Upper lobe of right lung (tissue), 1 donor: ENCODE measurements at places on chromosomes 4 and X.

GRCh38 chr4:31134720-31135119 is 414.6 kb downstream of the PCDH7 start:
- no peak for DNase-seq

- no peak for DNase-seq
These were observed 25.0 kb upstream of the UBA6 start for GRCh38 chr4:67725981-67726380.

DNA sequence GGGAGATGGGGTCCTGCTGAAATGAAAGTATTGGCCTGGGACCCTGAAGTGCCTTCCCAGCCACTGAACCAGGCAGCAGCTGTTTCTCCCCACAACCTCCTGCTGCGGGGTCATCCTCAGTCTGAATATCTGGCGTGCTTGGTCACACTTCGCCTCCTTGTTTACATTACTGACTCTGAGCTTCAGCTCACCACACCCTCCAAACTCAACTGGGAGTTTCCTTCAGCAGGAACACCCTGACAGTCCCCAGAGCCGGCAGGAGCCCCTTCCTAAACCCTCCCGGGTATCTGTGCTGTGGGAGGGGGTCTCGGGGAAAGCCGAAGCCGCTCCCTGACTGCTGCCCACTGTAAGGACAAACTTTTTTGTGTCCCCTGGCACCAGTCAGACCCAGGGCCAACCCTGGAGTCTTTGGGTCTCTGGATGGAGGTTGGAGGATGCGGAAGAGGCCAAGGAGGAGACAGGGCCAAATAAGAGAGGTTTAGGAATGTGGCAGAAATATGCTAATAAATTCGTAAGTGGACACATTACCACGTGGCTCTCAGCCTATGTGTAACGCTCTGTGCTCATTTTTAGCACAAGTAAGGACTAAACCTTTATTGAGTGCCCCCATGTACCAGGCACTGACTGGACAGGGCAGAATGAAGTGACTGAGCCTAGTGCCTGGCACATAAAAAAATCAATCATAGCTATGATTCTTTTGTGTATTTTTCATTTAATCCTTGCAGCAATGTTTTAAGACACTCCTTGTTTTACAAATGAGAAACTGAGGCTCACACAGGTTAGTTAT is 20.7 kb downstream of the FHDC1 start:
- DNase-seq = no peak

DNA sequence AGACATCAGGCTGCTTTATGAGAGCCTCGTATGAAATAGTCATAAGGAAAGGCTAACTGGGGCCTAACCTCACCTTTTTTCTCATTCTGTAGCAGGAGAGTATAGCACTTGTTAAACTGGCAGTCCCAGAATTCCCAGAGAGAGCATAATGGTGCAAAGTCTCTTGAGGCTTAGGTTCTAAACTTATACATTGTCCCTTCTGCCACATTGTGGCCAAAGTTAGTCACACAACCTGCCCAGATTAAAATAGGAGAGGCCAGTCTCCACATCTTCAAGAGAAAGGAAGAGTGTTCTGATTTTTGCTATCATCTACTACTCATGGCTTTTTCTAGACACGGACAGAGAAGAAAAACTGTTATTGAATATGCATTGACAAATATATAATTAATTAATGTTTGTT is 1588.9 kb upstream of the PCDH7 start:
- DNase-seq = no peak

DNA sequence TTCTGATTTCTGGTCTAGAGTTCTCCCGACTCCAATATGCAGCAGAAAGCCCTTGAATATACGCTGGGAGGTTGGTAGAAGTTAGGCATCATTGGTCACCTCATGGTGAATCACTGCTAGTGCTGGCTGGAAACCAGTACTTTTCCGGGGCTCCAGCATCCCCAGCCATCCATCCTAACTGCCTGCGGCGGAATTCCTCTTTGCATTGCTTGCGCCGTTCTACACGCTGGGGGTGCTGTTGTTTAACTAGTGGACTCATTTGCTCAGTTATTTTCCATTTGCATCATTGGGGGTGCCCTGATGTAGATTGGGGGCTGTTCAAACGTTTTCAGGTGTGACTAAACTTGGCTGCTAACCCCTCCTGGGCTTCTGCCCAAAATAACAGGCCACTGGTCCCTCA is 23.3 kb upstream of the GPR50 start:
- DNase-seq = no peak

DNA sequence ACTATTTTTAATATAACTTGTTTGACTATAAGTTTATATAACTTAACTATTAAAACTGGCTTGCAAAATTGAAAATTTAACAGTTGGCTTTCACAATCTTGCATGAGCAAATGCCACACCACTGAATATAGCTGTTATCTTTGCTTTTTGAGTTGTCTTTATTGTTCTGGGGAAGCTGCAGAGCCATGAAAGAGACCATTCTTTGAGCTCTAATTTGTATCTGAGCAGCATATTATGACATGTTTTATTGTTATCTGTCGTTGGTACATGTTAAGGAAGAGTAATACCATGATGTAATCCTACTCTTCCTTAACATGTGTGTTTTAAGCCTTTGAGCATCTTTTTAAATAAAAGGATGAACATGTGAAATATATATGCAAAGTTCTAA is 97.1 kb upstream of the ANK2 start:
- no peak for DNase-seq
